ENCODE measurements at places on chromosomes 11 and 22.

- no peak for DNase-seq
These were observed 4.0 kb downstream of the PLXNB2 start for GRCh38 chr22:50303515-50303847.

- DNase-seq, result no peak
These were observed 66.1 kb upstream of the B3GAT1 start for GRCh38 chr11:134478176-134478575.

- DNase-seq, result no peak
These were observed 33.6 kb downstream of the GALNT18 start for GRCh38 chr11:11588243-11588642.

- DNase-seq, result no peak
These were observed 18.7 kb downstream of the ZNF74 start for GRCh38 chr22:20412474-20413216.

- DNase-seq, result peak; percentile 47
These were observed 12.3 kb downstream of the SMPD1 start for GRCh38 chr11:6402561-6402981.

- DNase-seq, result no peak
These were observed 48.9 kb upstream of the CDON start for GRCh38 chr11:126111458-126112116.

DNA sequence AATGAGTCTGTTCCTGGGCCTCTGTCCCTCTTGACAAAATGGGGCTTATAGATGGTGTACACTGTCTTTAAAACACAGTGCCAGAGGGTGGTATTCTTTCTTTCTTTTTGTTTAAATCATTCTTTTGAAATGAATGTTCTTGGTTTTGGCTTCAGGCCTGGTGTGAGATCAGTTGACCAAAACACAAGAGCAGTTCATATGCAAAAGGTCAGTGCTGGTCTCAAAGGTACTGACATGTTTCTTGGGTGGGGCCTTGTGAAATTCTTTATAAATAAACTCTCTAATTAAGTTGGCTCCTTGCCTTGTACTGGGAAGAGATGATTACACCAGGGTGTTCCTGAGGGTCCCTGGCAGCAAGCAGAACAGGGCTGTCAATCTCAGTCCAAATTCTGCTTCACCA is 110.0 kb downstream of the FBXO7 start:
- DNase-seq, result no peak

GRCh38 chr11:130995266-130995665 is 79.0 kb upstream of the SNX19 start:
- no peak for DNase-seq

DNA sequence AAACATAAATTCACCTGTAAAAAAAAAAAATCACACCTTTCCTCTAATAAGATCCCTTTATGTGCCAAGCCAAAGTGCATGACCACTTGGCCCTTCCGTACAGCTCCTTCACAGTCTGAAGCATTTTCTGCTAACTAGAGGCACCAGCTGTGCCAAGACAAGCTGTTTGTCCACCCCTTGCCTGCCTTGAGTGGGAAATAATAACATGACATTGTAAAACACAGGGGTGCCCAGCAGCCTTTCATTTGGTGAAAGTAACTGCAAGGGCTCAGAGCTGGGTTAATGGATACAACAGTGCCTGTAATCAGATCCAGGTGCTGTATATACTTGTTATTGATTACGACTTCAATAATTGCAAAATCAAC is 59.2 kb downstream of the DDIAS start:
- DNase-seq, result no peak

Measured in activated T-helper 1 cell treated with anti-CD3 and anti-CD28 coated beads, Interleukin-2, amount 50 U/mL, for 16 hours (primary cell).